Cardiac septum (tissue), 1 donor: ENCODE measurements at places on chromosomes 1 and 21. TPM values are rescaled to one million over a fixed set of nuclear protein-coding genes. Genes with fewer than 3 reads are reported as not detected.

EPS8L3 gene
- total RNA-seq: not detected

LAMC2 gene
- 0.40 TPM for total RNA-seq

GBP7 gene
- 0.08 TPM for total RNA-seq

LCE3E gene
- not detected for total RNA-seq

S100A9 gene
- 91.9 TPM for total RNA-seq

APP gene
- 334 TPM for total RNA-seq

PCP4L1 gene
- total RNA-seq: 0.38 TPM

CCDC24 gene
- 1.9 TPM for total RNA-seq

SLAMF9 gene
- not detected for total RNA-seq

FAM163A gene
- total RNA-seq: 0.16 TPM

VASH2 gene
- total RNA-seq: 0.38 TPM
